Non-pigmented ciliary epithelial cell (primary cell): ENCODE measurements at places on chromosomes 7 and 10.

DNA sequence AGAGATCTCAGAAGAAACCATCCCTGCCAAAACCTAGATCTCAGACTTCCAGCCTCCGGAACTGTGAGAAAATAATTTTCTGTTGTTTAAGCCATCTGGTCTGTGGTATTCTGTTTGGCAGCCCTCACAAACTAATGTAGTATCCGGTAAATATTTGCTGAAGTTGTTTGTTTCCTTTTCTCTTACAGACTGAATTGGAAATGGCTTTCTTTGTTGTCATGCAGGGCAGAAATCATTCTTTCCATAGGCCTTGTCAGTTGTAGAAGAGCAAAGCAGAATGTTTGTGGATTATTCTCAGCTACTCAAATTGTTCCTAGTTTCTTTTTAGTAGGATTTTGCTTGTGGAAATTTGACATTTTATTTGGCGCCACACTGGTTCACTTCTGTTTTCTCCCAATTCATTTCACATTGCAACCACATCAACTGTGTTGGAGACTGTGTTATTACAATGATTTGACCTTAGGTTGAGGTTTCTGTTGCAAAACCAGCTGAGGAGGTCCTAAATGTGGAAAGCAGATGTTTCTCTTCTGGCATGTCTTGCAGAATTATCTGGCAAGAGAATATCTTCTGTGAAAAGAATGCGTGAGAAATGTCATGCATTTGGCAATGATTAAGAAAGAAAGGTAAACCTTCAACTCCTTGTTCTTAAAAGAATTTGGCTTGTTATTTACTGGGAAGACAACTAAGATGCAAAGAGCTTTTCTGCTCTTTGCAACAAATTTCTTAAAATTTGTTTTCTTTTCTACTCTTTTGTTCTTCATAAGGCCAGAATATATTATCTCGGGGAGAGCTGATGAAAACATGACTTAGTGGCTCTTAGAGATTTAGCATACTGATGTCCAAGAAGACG is 25.8 kb downstream of the ACTA2 start:
- peak; percentile 54 for DNase-seq

DNA sequence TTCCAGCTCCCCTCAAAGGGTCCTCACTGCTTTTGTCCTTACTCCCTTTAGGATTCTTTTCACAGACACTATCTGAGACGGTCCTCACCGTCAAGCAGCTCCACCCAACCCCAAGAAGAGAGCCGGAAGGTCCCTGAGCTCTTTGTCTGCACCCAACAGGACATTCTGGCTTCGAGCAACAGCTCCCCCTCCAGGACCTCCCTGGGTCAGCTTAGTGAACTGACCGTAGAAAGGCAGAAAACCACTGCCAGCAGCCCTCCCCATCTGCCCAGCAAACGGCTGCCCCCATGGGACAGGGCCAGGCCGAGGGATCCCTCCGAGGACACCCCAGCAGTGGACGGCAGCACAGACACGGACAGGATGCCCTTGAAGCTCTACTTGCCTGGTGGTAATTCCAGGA is 19.9 kb downstream of the MINDY4 start:
- DNase-seq, result no peak

DNA sequence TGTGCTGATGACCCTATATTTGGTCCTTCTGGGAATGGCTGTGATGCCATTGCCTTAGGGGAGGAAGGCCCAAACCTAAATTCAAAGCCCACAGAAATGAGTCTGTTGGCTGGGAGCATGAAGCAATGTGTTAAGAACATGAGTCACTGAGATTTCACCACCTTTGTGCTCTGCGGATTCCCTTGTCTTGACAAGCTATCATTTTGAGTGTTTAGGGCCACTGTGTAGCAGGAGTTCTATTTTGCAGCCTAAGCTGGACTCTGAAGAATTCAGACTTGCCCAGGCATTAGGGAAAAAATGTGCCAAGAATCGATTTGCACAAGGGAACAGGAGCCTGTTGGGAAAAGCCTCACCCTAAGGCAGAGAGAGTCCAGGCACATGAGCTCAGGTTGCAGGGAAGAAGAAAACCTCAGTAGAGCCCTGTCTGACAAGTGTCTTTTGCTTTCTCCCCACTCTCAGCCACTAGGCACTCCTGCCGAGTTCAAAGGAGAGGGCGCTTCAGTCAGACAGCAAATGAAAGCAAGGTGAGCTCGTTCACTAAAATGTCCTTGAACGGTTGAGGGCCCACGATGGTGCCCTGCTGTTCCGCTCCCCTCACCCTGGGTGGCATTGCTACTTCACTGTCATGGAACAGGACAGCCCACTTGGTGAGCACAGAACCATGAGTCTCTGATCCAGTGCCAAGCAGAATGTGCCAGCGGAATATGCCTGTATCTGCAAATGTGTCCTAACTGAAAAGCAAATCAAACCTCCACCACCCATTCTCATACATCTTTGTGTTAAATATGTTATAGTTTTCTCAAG is 93.6 kb downstream of the PRLHR start:
- peak; percentile 6 for DNase-seq

DNA sequence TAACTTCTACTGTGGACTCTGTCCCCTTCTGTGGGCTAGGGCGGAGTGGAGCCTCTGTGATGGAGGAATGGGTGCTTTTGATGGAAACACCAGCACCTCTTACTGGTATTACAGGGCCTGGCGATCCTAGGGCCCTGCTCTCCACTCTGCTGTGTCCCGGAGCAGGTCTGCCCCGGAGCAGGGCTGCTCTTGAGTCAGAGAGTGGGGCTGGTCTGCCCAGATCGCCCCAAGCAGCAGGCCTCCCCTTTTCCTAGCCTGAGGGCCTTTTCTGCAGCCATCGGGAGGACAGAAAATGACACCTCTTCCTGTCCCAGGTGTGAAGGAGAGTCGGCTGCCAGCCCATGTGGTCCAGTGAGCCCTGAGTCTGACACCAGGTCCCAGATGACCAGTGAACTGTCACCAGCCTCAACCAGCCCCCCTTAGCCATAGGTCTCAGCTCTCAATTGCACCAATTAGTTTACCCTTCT is 1.4 kb downstream of the ZNF282 start:
- no peak for DNase-seq

- DNase-seq, result no peak
Observed at GRCh38 chr7:55127622-55128081, 108.8 kb downstream of the EGFR start.

DNA sequence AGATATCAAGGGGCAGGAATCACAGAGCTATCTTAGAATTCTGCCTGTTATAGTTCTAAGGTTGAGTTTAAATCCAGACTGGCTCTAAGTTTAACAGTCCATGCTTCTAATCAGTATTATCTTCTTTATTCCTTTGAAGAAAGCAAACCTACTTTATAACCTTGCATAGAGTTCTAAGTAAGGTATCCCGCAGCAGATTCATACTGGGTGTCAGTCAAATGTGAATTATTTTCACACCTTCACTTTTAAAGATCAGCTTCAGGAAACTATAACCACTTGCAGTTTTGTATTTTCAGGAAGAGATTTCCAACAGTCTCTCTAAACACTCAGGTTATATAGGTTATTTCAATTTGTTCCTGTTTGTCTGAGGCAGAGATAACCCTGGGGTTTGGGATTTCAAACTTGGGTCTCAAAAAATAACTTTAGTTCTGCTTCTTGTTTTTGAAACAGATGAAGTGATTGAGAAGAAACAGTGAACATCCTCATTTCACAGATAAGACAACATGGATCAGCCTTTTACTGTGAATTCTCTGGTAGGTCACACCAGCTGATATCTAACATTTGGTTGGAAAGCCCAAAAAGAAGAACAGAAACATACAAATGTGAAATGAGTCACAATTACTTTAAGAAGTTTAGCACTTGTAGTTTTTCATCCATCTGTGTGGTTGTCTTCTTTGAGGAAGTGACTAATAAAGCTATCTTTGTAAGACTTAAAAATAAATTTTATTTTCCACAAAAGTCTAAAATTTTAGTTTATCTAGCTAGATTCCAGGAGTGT is 21.4 kb downstream of the STAMBPL1 start:
- DNase-seq, result no peak

GRCh38 chr7:53218730-53219504 is 183.5 kb downstream of the POM121L12 start:
- no peak for DNase-seq

GRCh38 chr7:49522111-49522510 is 251.3 kb upstream of the VWC2 start:
- no peak for DNase-seq
